ENCODE measurements at places on chromosomes 6 and 20.

- DNase-seq = no peak
These were observed 627.5 kb downstream of the PKHD1 start for GRCh38 chr6:51459958-51460357.

GRCh38 chr6:32108094-32108627 is 977 bp downstream of the TNXB start:
- DNase-seq = peak; percentile 29

GRCh38 chr6:167817729-167818128 is 9.0 kb upstream of the AFDN start:
- DNase-seq = no peak

GRCh38 chr6:16302721-16303552 is 64.5 kb downstream of the GMPR start:
- no peak for DNase-seq

DNA sequence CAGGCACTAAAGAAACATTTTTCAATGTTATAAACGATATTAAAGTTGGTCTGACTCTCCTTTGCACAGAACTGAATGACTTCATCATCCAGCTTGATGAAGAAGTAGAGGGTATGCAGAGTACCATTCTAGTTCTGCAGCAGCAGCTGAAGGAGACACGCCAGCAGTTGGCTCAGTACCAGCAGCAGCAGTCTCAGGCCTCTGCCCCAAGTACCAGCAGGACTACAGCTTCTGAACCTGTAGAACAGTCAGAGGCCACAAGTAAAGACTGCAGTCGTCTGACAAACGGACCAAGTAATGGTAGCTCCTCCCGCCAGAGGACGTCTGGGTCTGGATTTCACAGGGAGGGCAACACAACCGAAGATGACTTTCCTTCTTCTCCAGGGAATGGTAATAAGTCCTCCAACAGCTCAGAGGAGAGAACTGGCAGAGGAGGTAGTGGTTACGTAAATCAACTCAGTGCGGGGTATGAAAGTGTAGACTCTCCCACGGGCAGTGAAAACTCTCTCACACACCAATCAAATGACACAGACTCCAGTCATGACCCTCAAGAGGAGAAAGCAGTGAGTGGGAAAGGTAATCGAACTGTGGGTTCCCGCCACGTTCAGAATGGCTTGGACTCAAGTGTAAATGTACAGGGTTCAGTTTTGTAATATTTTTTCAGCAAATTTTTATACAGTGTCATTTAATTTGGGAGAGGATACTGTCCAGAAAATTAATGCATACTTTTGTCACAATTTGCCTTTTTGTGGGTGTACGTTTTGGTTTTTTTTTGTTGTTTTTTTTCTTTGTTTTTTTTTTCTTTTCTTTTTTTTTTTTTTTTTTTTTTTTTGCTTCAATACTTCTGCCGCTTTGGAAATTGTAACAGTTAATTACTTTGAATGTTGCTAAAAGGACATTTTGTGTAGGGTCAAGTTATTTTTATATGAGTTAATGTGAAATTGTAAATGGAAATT is 6.6 kb upstream of the ACAT2 start:
- no peak for DNase-seq

GRCh38 chr6:122818866-122819265 is 29.8 kb downstream of the SMPDL3A start:
- no peak for DNase-seq

DNA sequence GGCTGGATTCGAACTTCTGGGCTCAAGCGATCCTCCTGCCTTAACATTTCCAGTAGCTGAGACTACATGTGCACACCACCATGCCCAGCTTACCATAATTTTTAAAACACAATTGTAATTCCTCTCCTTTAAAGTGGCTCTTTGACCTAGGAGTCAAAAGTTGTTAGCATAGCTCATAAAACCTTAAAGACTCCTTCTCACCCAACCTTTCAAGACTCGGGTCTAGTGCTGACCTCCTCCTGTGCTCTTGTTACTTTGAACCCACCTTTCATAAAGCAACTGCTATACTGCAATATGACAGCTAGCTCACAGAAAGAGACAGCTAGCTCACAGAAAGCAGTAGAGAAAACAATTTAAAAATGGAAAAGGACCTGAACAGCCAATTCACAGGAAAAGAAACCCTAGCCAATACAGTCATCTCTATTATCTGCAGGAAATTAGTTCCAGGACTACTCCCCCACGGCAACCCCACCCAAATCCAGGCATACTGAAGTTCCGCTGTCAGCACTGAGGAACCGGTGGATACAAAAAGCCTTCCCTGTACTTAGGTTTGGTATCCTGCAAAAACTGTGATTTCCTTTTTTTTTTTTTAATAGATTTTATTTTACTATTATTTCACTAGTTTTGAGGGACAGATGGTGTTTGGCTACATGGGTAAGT is 20.3 kb downstream of the SSR1 start:
- no peak for DNase-seq

DNA sequence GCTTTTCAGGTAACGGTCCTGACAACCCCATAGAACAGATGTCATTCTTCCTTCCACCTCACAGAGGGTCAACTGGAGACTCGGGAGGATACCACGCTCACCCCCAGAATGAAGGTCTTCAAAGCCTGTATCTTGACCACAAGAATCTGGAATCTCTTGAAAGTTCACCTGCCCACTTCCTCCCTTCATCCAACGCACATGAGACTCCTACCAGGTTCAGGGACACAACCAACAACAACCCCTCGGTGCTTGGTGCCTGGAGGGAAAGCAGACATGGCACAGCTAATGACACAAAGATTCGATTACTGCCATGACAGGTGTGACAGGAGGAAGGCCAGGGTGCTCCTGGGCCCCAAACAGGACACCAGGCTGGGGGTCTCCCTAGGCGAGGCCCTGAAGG is 8.2 kb downstream of the PMEPA1 start:
- no peak for DNase-seq

DNA sequence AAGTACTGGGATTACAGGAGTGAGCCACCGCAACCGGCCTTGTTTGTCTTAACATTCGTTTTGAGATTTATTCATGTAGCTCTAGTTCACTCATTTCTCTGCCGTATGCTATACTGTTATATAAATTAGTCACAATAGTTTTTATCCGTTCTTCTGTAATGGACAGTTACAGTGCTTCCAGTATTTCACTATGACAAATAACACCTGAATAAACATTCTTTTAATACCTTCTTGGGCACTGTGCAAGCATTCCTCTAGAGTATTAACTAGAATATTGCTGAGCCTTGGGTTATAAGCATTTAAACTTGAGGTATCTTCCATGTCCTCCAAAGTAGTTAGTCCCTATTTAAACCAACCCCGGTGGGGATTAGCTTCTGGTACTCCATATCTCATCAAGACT is 45.6 kb downstream of the STK38 start:
- DNase-seq = no peak

DNA sequence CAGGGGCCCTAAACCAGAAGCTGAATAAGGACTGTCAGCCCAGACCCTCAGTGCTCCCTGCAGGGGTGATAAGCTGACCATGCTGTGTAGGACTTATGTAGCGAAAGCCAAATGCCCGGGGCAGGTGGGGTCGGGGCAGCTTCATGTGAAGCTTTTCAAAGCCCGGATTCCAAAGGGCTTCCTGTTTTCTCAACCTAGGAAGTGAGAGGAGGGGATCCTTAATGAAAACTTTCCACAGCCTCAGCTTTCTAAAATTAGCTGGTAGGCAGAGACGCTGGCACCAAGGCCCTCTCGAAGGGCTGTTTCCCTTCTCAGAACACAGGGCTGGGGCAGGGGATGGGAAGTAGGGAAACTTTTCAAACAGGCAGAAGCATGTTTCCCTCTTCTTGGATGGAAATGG is 148.9 kb downstream of the NFATC2 start:
- DNase-seq = no peak

GRCh38 chr6:18076231-18076630 is 46.2 kb downstream of the NHLRC1 start:
- peak; percentile 89 for DNase-seq

DNA sequence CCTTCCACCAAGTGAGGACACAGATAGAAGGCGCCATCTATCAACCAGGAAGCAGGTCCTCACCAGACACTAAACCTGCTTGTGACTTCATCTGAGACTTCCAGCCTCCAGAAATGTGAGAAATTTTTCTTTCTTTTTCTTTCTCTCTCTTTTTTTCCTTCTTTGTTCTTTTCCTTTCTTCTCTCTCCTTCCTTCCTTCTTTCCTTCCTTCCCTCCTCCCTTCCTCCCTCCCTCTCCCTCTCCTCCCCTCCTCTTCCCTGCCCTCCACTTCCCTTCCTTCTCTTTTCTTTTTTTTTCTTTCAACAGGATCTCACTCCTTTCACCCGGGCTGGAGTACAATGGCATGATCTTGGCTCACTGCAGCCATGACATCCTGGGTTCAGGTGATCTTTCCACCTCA is 37.4 kb upstream of the MCUR1 start:
- DNase-seq = no peak

- DNase-seq = peak; percentile 36
These were observed 68.3 kb downstream of the ANKRD6 start for GRCh38 chr6:89501222-89501621.

Measured in fibroblast of skin of abdomen (primary cell).